ENCODE measurements at places on chromosomes 4 and X.

GRCh38 chr4:184267673-184268583 is 50.3 kb upstream of the ENPP6 start:
- DNase-seq = peak; percentile 81

- no peak for DNase-seq
Measured at GRCh38 chrX:123310112-123310511, 126.0 kb downstream of the GRIA3 start.

DNA sequence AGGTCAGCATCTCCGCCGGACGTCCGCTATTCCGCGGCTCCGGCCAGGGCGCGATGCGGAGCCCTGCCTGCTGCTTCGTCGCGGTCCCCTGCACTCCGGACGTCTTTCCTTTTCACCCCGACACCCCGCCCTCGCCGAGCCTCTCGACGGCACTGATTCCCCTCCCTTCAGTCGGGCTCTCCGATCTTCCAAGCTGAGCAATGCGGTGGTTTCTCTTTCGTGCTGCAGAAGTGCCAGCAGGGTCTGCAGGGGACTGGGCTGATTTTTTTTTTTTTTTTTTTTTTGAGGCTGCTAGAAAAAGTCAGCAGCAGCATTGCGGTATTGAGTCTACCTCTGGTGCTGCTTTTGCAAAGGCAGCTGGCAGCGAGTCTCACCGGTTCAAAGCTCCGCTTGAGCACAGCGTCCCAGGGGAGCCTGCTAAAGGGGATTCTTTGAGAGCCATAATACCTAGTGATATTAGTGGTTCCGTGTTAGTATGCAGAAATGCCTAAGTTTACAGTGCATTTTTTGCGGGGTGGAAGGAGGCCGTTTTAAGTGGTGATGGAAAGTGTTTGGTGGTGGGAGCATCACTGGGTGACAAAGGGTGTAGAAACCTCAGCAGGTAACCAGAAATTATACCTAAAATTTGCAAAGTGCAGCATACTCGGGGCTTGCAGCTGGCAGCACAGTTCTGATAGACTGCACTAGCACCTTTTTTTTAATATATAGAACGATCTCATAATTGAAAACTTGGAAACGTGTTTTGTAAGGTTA is 969 bp downstream of the STIM2 start:
- no peak for DNase-seq

GRCh38 chr4:131063878-131064277 is 1967.9 kb downstream of the C4orf33 start:
- no peak for DNase-seq
